Stimulated activated CD8-positive, alpha-beta memory T cell treated with anti-CD3 and anti-CD28 coated beads, Interleukin-4, amount 100 ng/mL, for 48 hours (primary cell): ENCODE measurements at places on chromosomes 11 and 22.

DNA sequence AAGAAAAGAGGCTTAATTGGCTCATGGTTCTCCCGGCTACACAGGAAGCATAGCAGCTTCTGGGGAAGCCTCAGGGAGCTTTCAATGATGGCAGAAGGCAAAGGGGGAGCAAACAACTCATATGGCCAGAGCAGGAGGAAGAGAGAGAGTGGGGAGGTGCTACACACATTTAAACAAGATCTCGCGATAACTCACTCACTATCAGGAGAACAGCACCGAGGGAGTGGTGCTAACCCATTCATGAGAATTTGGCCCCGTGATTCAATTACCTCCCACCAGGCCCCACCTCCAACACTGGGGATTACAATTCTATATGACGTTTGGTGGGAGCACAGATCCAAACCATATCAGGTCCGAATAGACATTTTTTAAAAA, 41.7 kb upstream of the APLNR start:
- no peak for DNase-seq

DNA sequence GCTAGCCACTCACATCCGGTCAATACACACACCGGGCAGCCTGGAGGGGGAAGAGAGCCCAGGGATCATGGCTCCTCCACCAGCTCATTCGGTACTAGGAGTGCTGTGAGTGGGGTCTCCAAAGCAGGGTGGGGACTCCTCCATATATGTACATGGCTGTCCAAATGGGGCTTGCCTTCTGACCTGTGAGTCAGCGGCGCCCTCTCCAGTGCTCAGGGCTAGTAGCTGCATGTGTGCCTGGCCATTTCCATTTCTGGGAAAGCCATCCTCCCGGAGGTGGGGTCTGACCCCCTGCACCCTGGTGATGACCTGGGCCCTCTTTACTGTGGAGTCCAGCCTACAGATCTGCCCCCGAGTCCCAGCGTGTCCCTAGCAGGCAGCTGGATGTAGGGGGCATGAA, 181.9 kb downstream of the CEP164 start:
- DNase-seq, result no peak

DNA sequence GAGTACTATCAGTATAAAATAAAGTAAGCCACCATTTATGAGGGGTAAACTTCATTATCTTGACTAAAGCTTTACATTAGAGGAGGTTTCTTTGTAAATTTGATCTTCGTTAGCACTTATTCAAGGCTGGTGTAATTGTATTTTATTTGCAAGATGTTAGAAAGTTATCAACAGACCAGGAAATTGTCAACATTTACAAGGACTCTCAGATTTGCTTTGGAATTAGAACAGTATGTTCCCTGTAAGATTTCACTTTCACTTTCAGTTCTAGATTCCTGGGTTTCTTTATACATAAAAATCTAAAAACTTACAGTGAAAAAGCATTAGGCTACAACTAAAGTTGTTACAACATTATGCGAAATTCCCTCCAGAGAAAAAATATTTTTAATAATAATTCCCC, 4.6 kb upstream of the BIRC3 start:
- no peak for DNase-seq

DNA sequence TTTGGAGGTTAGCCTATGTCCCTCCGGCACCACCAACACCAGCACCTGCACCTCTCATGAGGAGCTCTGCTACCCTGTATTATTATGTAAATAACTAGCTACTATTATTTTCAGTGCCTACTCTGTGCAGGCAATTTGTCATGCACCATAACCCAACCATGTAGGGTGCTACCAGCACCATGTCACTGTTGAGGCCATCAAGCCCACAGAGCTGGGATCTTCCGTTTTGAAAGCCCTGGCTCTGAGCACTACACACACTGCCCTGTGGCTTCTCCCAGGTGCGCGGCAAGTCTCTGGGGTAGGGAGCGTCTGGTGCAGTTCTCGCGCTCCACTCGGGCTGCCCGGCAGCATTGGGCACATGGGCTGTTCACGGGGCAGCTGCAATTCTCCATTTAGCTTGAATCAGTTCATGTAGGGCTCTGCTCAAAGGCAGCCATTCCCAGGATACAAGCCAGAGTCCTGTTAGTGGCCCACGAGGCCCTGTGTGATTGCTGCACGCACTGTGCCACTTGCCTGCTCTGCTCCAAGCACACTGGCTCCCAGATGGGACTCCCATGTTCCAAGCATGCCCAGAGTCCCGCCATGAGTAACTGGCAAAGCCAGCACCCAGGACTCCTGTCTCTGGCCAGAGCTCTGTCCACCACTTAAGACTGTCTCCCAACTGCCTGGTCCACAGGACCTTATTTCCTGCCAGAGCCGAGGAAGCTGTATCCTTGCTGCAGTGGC, 42.5 kb upstream of the CDON start:
- no peak for DNase-seq

DNA sequence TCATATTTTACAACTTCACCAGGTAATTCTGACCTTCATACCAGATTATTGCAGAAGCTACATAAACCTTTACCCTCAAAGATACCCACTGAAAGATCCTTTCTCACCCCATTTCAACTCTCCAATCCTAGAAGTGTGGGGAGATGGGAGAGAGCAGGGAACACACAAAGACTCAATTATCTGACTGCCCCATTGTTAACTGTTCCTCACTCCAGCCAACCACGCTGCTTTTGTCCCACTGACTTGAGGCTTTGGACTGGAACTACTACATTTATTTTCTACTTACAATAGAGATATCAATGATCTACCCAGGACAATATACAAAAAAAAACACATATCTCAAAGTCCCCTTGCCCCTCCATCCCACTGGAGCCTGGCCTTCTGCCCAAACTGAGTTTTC, 44.7 kb upstream of the SLN start:
- no peak for DNase-seq

- no peak for DNase-seq
Measured at GRCh38 chr11:32706985-32707741, 87.3 kb downstream of the CCDC73 start.

- DNase-seq, result no peak
Measured at GRCh38 chr11:63710476-63711217, 29.3 kb downstream of the RTN3 start.

- no peak for DNase-seq
Measured at GRCh38 chr11:16606784-16607674, 131.4 kb upstream of the C11orf58 start.

GRCh38 chr11:130486987-130487923, 38.8 kb downstream of the ADAMTS15 start:
- no peak for DNase-seq

DNA sequence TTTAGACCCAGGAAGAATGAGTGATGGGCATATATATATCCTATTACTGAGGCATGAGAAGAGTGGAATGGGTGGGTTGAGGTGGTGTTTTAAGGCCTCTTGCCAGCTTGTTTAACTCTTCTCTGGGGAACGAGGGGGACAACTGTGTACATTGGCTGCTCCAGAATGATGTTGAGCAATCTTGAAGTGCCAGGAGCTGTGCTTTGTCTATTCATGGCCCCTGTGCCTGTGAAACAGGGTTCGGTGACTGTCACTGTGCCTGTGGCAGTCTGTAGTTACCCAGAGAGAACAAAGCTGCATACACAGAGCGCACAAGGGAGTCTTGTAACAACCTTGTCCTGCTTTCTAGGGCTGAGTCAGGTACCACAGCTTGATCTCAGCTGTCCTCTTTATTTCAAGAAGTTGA, 11.7 kb downstream of the LIMK2 start:
- no peak for DNase-seq

DNA sequence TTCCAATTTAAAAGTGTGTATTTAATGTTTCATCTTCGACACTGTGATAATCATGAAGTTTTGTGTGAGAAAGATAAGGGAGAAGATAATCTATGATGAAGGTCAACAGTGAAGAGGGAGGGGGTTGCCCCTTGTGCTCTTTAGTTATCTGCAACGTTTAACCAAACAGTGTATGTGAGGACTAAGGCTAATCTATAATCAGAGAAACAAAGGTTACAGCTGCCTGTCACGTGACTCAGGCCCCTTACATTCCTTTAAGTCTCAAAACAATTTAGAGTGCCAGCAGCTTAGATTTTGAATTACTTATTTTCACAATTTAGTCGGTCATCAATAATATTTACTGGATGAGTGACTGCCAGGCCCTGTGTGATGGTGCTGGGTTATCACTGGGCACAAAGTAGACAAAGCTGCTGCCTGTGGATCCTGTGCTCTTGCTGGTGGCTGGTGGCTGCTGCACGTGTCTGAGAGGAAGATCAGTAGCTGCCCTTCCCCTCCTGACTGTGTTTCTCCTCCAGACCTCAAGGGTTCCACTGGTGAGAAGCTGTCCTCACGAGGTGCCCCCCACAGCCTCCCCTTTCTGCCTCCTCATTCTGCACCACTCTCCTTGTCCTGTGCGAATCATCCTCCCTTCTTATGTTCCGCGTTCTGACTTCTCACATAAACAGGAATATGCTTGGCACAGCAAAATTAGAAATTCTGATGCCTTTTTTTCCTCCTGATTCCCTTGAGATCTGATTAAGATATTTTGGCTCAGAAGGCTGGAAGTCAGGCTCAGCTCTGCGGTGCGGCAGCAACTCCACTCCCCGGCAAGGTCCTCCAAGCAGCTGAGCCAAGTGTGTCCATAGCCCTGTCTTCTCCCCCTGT, 331.1 kb upstream of the B3GAT1 start:
- no peak for DNase-seq

DNA sequence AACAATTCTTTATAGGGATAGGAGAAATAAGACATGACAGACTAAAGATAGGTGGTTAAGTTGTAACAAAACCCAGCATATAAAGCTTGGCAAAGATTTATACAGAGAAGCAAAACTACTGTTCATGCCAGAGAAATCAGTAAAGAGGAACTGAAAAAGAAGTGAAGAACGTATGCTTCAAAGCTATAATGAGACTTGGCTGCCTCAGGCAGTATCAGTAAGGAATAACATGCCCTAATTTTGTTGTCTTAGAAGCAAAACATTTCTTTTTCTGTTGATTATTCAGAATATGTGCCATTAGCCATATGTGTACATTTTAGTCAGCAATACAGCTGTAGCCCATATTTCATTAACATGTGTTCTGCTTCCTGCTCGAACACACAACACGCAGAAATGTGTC, 403.2 kb downstream of the NELL1 start:
- DNase-seq, result no peak

GRCh38 chr11:128865490-128865889, 1.6 kb downstream of the KCNJ1 start:
- DNase-seq, result no peak
